Esophagus squamous epithelium (tissue), 5 donors: ENCODE measurements at places on chromosomes 7 and 10.

GRCh38 chr7:129970816-129971215 is 18.1 kb upstream of the UBE2H start:
- no peak for DNase-seq
- H3K4me1 ChIP-seq = peaks cover 31% of the 10 kb centered on the region
- no peak overlapping the region for H3K4me3 ChIP-seq
- peak overlapping the region; percentile 91 for H3K27ac ChIP-seq
- no peaks in the 10 kb centered on the region for H3K36me3 ChIP-seq

DNA sequence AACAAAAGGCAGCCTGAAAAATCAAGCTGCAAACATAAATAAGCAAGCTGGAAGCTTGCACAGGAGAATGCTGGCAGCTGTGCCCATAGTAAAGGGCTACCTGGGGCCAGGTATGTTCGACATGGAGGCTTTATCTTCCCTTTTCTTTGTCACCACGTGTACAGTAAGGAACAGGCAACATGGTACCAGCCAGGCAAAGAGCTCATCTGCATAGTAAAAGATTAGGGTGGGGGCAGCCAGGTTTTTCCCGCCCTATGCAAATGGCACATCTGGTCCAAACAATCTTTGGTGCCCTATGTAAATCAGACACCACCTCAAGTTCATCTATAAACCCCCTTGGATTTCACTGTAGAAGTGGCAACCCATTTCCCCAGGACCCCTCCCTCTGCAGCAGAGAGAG is 625.1 kb downstream of the TYW1 start:
- peaks cover 9% of the 10 kb centered on the region for H3K4me1 ChIP-seq
- H3K27ac ChIP-seq = no peak overlapping the region
- no peaks in the 10 kb centered on the region for H3K27me3 ChIP-seq
- H3K36me3 ChIP-seq = no peaks in the 10 kb centered on the region
- no peak overlapping the region for H3K4me3 ChIP-seq

DNA sequence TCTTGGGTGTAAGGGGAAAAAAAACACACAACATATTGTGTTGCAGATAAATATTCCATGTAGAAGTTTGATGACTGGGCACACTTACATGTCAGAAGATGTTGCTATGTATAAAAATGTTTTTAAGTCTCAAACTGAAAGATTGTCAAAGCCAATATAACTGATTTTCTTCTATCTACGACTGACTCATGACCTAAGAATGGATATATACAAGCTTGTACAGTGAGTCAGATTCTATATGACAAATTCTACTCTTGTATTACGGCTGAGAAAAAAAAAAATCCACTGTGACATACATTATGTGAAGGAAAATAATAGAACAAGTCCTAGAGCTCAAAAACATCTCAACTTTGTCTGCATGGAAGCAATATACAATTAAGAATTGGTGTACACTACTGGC is 343.0 kb upstream of the PCDH15 start:
- H3K4me3 ChIP-seq = no peak overlapping the region
- no peaks in the 10 kb centered on the region for H3K4me1 ChIP-seq
- H3K27me3 ChIP-seq = no peaks in the 10 kb centered on the region
- no peak for DNase-seq
- no peak overlapping the region for H3K27ac ChIP-seq

DNA sequence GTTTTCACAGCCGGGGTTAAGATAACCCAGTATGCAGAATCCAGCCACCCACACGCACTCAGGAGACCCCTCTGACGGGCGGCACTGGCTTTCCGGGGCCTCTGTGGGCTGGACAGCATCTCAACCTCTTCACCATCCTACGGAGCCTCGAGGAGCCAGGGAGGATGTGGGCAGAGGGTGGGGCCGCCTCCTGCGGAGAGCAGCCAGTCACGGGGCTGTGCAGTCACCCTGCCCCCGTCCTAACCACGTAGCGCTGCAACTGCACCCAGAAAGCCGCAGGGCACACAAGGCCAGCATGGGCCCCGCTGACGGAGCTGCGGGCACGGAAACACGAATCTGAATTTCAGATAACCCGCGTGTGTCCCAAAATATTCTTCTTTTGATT is 270.3 kb downstream of the ELFN1 start:
- no peak overlapping the region for H3K27ac ChIP-seq
- peak overlapping the region; percentile 36 for H3K4me3 ChIP-seq
- H3K36me3 ChIP-seq = no peaks in the 10 kb centered on the region
- no peaks in the 10 kb centered on the region for H3K4me1 ChIP-seq

GRCh38 chr7:38977685-38978084 is at the start of gene POU6F2:
Gene POU6F2, plus strand, starts transcription at chr7:38977909. Its CDS starts 45 bp downstream, at chr7:38977954.
- no peaks in the 10 kb centered on the region for H3K4me1 ChIP-seq
- no peak for DNase-seq
- no peak within 1 kb of the TSS for H3K4me3 ChIP-seq
- no peaks in the 10 kb centered on the region for H3K36me3 ChIP-seq

- H3K36me3 ChIP-seq = no peaks in the 10 kb centered on the region
- H3K27ac ChIP-seq = no peak overlapping the region
- H3K4me1 ChIP-seq = no peaks in the 10 kb centered on the region
- no peak for DNase-seq
Observed at GRCh38 chr7:115359119-115359518, 437.2 kb downstream of the MDFIC start.

DNA sequence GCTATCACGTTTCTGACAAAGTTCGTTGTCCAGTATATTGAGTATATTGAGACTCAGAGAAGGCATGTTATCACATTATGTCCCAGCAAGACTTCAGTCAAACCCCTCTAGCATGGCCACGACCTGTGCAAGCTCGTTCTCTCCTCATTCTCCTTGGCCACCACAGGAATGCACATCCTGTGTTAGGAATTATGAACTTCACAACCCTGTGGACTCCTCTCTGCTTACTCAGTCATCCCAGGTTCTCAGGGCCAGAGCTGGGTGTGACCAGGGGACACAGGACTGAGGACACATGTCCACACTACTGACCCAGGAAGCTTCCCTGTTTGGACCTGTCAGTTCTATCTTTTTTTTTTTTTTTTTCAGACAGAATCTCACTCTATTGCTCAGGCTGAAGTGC is 4.4 kb downstream of the SH2D4B start:
- H3K36me3 ChIP-seq = no peaks in the 10 kb centered on the region
- no peak for DNase-seq

DNA sequence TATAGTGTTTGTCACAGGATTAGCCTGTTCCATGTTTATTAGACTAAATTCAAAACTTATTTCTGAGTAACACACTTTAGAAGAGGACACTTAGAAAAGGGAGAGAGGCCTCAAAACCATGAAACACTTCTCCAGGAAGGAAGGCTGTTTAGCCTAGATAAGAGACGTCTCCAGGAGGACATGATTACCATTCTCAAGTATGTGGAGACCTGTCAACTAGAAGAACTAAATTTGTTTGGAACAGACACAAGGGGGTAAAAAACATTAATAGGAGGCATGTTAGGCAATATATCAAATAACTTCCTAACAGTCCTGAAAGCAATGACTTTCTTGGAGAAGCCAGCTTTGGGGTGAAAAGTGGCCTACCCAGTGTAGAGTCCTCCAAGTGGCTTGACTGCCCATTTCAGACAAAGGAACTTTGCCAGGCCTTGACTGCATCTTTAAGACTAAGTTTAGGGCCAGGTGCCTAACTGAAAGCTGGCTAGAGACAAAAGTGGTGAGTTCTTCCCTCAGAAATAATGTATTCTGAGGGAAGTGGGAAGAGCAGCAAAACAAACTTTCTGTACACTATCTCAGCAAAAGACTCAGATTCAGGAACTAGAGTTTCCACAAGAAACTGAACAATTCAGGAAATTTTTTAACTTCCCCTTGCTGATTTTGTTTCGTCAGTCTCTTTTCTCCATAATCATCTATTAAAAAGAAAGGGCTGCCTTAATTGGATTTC is 11.8 kb downstream of the NCOA4 start:
- peak overlapping the region; percentile 14 for H3K27ac ChIP-seq
- peaks cover 6% of the 10 kb centered on the region for H3K36me3 ChIP-seq

GRCh38 chr7:12888717-12889116 is 201.3 kb downstream of the ARL4A start:
- H3K4me1 ChIP-seq = no peaks in the 10 kb centered on the region
- H3K4me3 ChIP-seq = no peak overlapping the region
- H3K27ac ChIP-seq = no peak overlapping the region
- DNase-seq = no peak

DNA sequence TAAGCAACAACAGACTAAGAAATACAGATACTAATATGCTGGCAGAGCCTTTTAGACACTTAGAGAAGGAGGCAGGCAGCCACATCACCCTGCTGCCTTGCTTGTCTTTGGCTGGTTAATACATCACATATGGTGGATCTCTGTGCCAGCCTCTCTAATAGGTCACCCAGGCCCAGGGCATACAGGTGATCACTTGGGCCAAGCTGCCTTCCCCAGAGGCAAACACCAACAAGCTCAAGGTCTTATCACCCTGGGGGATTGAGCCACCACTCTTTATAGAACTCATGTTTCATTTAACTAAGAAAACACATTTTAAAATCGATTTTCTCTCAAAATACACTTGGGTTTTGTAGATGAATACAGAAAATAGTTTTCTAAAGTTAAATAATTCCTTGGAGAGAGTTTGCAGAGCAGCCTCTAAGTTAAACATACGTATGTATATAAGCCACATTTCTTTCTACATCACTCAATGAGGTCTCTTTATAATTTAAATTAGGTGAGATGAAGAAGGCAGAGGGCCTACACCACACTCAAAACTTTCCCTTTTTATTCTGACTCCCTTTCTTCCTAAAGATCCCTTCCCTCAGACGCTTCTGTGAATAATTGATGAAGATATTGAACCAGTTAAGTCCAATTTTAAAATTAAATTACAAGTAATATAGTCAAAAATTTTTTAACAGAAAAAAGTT is 556.8 kb upstream of the GHITM start:
- DNase-seq = no peak
- no peak overlapping the region for H3K27ac ChIP-seq
- no peaks in the 10 kb centered on the region for H3K36me3 ChIP-seq
- no peak overlapping the region for H3K4me3 ChIP-seq
- H3K4me1 ChIP-seq = no peaks in the 10 kb centered on the region

DNA sequence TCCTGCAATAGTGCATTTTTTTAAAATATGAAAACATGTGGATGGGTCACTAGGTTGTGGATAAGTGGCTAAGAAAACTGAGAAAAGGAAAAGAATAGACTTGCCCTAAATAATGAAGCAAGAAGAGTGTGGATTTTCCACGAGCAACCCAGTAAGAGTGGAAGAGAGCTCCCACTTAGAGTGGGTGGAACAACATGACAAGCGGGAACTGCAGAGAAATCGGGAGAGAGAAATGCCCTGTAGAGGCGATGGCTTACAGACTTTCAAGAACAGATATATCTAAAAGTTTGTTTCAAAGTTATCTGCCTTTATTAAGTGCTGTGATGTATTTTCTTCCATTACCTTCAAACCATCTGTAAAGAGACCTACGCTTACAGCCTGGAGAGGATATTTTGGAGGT is 26.1 kb upstream of the NRG3 start:
- no peak for DNase-seq
- H3K27me3 ChIP-seq = no peaks in the 10 kb centered on the region
- H3K27ac ChIP-seq = no peak overlapping the region
- H3K4me3 ChIP-seq = no peak overlapping the region
- no peaks in the 10 kb centered on the region for H3K4me1 ChIP-seq
- no peaks in the 10 kb centered on the region for H3K36me3 ChIP-seq

DNA sequence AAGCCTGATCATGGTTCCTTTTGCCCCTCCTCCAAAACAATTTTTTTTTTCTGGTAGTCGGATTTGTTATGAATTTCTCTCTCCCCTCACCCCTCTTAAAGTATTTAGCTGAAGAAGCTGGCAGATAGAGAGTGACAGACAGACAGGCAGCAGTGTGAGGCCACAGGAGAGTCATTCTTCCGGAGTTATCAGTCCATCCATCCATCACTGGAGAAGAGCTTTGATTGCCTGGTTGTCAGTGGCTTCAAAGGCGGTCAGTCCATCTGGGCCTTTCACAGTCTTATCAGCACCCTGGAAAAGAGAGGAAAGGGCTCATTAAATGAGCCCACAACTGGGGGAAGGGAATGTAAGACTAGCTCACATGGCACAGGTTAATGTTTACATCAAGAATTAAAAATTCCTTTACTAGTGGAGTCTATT is 47.4 kb downstream of the MTPN start:
- H3K36me3 ChIP-seq = peaks cover 3% of the 10 kb centered on the region
- no peaks in the 10 kb centered on the region for H3K27me3 ChIP-seq
- DNase-seq = no peak
- H3K4me3 ChIP-seq = no peak overlapping the region
- no peak overlapping the region for H3K27ac ChIP-seq

- no peak for DNase-seq
- H3K27ac ChIP-seq = no peak overlapping the region
- H3K4me1 ChIP-seq = no peaks in the 10 kb centered on the region
- H3K27me3 ChIP-seq = no peaks in the 10 kb centered on the region
Observed at GRCh38 chr10:70523057-70523456, 44.5 kb downstream of the PALD1 start.

DNA sequence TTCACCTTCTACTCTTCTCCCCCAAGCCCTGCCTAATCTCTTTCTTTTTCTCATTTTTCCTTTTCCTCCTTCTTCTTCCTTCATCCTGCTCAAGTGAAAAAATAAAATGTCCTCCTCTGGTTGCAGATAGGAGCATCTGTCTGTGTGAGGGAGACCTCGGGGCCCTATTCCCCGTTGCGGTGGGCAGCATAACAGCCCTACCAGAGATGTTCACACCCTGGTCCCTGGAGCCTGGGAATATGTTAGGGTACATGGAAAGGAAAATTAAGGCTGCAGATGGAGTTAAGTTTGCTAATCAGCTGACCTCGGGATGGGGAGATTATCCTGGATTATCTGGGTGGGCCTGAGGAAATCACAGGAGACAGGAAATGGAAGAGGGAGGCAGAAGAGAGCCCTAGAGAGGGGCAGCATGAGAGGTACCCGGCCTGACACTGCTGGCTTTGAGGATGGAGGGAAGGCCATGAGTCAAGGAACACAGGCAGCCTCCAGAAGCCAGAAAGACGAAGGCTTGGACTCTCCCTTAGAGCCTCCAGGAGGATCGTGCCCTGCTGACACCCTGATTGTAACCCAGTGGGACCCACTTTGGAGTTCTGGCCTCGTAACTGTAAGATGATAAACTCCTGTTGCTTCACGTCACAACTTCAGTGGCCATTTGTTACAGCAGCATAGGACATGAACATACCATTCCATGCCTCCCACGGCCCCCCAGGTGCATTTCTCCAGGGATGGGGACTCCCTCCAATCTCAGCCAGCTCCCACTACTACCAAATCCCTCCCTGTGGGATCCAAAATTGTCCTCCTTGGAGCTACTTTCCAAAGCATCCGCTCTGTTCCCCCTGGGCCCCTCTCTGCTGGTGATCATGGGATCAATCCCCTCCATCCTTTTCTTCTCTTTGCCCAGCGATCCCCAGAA is 39.0 kb upstream of the ZMIZ1 start:
- no peak overlapping the region for H3K27ac ChIP-seq
- no peaks in the 10 kb centered on the region for H3K27me3 ChIP-seq
- H3K36me3 ChIP-seq = no peaks in the 10 kb centered on the region
- H3K4me3 ChIP-seq = no peak overlapping the region
- no peaks in the 10 kb centered on the region for H3K4me1 ChIP-seq

DNA sequence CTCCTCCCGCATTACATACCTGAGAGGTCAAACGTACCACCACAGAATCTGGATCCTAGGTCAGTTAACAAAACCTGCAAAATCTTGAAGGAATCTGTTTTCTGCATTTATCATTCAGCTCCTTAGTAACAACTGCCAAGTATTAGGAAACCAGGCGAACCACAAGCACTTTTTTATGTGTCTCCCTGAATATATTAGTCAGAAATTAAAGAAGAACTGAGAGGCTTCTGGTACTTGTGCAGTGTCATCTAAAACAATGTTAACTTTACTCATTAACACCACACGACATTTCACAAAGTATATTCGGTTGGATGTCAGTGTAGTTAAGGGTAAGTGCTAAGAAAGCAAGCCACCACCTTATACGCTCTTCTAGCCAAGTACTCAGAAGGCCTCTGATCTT is 2.5 kb downstream of the CCDC6 start:
- no peaks in the 10 kb centered on the region for H3K27me3 ChIP-seq
- H3K36me3 ChIP-seq = no peaks in the 10 kb centered on the region
- H3K27ac ChIP-seq = peak overlapping the region; percentile 95
